ENCODE measurements at places on chromosomes 3 and 15. TPM values are rescaled to one million over a fixed set of nuclear protein-coding genes. Genes with fewer than 3 reads are reported as not detected.

PTX3 gene
- polyA plus RNA-seq, result 0.92 TPM

CYP1A2 gene
- polyA plus RNA-seq, result not detected

CNOT10 gene
- 7.8 TPM for polyA plus RNA-seq

ANKRD34C gene
- 4.0 TPM for polyA plus RNA-seq

RLBP1 gene
- not detected for polyA plus RNA-seq

CNTN3 gene
- 300 TPM for polyA plus RNA-seq

ALDH1L1 gene
- 4.2 TPM for polyA plus RNA-seq

KLF15 gene
- polyA plus RNA-seq, result 0.94 TPM

DPPA2 gene
- not detected for polyA plus RNA-seq

TPRA1 gene
- 3.4 TPM for polyA plus RNA-seq

HCN4 gene
- polyA plus RNA-seq, result 4.7 TPM

CP gene
- polyA plus RNA-seq, result 0.85 TPM

HRG gene
- not detected for polyA plus RNA-seq

INSYN1 gene
- polyA plus RNA-seq, result 1.6 TPM

TRA2B gene
- polyA plus RNA-seq, result 47.0 TPM

GALNT15 gene
- 1.0 TPM for polyA plus RNA-seq

ONECUT1 gene
- not detected for polyA plus RNA-seq

SKOR1 gene
- polyA plus RNA-seq, result 26.2 TPM

RPL32 gene
- 973 TPM for polyA plus RNA-seq

DISP2 gene
- 15.7 TPM for polyA plus RNA-seq

FGF12 gene
- 149 TPM for polyA plus RNA-seq

PRR20G gene
- polyA plus RNA-seq, result not detected

OIP5 gene
- polyA plus RNA-seq, result 2.1 TPM

SPINK8 gene
- not detected for polyA plus RNA-seq

TRPM1 gene
- 0.39 TPM for polyA plus RNA-seq

CFAP100 gene
- polyA plus RNA-seq, result not detected

SEMA6D gene
- 25.1 TPM for polyA plus RNA-seq

TLR9 gene
- polyA plus RNA-seq, result not detected

KNG1 gene
- not detected for polyA plus RNA-seq

CIDEC gene
- not detected for polyA plus RNA-seq

CAND2 gene
- polyA plus RNA-seq, result 2.6 TPM

POTEB3 gene
- not detected for polyA plus RNA-seq

CCDC54 gene
- polyA plus RNA-seq, result not detected

FAM131A gene
- polyA plus RNA-seq, result 10.4 TPM

IGSF11 gene
- 3.6 TPM for polyA plus RNA-seq

TPRG1 gene
- polyA plus RNA-seq, result not detected

STAB1 gene
- polyA plus RNA-seq, result not detected

GOLGA6D gene
- polyA plus RNA-seq, result not detected

Measured in Purkinje cell (primary cell).